ENCODE measurements at places on chromosomes 6 and 20. TPM values are rescaled to one million over a fixed set of nuclear protein-coding genes. Genes with fewer than 3 reads are reported as not detected.

Gene MYT1
- total RNA-seq: not detected

Gene KIAA1586
- 6.6 TPM for total RNA-seq

Gene SCGN
- not detected for total RNA-seq

Gene STMND1
- total RNA-seq: not detected

Gene PGC
- 3.4 TPM for total RNA-seq

Gene SPEF1
- not detected for total RNA-seq

Gene ARFGEF3
- 2.2 TPM for total RNA-seq

Gene PRICKLE4
- total RNA-seq: 10.1 TPM

- DNase-seq: peak; percentile 80
These were observed 105.6 kb upstream of the NXT1 start for GRCh38 chr20:23244916-23245552.

DNA sequence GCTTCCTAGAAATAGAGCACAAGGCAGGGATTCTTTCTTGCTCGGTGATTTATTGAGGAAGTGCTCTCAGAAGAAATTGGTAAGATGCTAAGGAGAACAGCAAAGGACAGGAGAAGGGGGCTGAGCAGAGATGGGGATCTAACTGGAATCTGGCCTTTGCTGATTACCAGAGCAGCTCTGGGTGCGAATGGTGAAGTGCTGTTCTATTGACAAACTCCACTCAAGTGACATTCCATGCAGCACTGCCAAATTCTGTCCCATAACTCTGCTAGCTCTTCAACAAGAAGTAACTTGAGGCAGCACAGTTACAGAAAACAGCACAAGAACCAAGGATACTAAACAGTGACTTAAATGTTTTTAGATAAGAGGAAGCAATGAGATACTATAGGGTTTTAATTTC lies 13.8 kb upstream of the ANKEF1 start:
- no peak for DNase-seq

DNA sequence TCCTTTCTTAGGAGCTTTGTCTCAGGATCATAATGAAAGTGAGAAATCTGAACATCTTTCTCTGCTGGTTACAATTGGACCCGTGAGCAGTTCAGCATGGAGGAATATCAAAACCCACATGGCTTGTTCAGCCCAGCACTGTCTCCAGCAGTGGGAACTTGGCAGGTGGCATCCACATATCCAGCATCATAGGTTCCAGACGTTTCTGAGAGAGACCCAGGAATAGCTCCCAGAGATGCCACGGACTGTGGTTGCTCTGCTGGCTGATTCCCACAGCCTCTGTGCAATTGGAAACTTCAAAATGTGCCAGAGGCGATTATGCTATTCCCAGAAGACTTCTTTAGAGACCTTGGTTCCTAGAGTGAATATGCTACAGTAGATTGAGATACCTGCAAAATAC lies 76.4 kb downstream of the PHACTR2 start:
- no peak for DNase-seq

DNA sequence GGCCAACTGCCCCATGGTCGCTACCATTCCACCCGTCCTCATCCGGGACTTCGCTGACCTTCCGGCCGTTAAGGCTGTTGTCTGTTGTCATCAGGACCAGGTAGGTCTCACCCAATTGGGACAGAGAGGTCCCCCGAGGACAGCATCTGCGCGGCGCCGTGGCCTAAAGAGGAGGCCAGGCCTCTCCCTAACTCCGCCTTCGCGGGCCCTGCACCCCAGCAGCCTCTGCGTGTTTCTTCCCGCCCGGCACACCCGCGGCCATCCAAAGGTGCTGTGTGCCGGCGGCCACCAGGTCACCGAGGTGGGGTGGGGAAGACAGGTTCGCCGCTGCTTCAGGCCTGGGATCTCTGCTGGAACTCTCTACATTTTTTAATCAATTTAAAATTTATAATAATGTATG lies 9.0 kb downstream of the OR2W1 start:
- no peak for DNase-seq

All from vagina (tissue), 2 donors.